CD4-positive, CD25-positive, alpha-beta regulatory T cell (primary cell): ENCODE measurements at places on chromosomes 2 and 18. TPM values are rescaled to one million over a fixed set of nuclear protein-coding genes. Genes with fewer than 3 reads are reported as not detected.
A peak's percentile ranks its signal among the peaks of the same experiment; 100 is the strongest.

DNA sequence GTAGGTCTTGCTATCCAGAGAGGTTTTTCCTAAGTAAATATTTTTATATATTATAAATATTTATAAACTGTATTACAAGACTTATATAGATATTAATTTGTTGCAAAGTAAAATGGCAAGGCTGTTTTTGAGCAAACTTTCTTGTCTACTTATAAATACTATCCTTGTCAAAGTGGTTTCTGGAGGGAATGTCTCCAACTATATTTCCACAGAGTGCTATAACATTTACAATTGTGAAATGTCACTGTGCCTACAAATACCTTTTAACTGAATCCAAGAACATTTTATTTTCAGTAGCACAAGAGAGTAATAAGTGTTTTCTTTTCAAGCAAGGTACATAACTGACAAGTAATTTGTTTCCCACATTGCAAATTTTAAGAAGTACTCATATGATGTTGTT lies 256.8 kb downstream of the ZNF385B start:
- DNase-seq: no peak

- no peak for DNase-seq
These were observed 88.3 kb downstream of the RHOB start for GRCh38 chr2:20534913-20535801.

- DNase-seq: no peak
These were observed 29.5 kb upstream of the BZW1 start for GRCh38 chr2:200782251-200782650.

GRCh38 chr2:221494556-221494955 lies 77.5 kb downstream of the EPHA4 start:
- DNase-seq: no peak

DNA sequence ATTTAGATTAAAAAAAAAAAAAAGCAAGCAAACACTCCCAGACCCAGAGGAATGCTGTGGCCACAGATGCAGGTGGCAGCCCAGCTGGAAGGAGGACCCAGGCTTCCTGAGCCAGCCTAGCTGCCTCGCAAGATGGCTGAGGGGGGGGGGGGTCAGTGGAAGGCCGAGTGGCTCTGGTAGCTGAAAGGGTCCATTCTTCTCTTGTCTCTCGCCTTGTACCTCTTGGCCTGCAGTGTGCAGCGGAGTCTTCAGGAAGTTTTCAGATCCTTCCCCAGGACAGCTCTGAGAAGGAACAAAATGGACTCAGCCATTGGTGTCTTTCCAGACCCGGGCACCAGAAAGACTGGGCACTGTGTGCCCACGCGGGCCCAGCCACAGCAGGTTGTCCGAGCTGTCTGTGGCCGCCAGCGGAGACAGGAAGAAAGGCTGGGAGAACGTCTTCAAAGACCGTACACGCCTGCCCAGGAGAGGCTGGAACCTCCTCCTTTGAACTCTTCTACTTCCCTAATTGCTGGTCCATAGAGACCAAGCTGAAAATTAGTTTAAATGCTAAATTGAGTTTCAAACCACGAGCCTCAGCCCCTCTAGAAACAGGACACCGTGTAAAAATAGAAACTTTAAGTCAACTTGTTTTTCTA lies 21.3 kb downstream of the APCDD1 start:
- DNase-seq: no peak

- peak; percentile 65 for DNase-seq
These were observed 113.7 kb downstream of the B3GNT2 start for GRCh38 chr2:62309465-62310091.

- no peak for DNase-seq
These were observed 242.3 kb downstream of the SETBP1 start for GRCh38 chr18:44922968-44923367.

GRCh38 chr2:119703526-119703925 lies 24.5 kb downstream of the TMEM177 start:
- DNase-seq: no peak

- DNase-seq: no peak
These were observed 401.0 kb downstream of the GRB14 start for GRCh38 chr2:164220265-164220664.

- DNase-seq: no peak
These were observed 1.1 kb downstream of the FNDC4 start for GRCh38 chr2:27493948-27494283.

DNA sequence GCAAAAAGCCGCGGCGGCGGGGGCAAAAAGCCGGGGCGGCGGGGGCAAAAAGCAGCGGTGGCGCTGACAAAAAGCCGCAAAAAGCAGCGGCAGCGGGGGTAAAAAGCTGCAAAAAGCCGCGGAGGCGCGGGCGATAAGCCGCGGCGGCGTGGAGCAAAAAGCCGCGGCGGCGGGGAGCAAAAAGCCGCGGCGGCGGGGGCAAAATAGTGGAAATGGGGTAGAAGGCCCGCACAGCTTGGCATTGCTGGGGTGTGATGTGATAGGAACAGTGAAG lies 450.1 kb downstream of the ANKRD30B start:
- no peak for DNase-seq

DNA sequence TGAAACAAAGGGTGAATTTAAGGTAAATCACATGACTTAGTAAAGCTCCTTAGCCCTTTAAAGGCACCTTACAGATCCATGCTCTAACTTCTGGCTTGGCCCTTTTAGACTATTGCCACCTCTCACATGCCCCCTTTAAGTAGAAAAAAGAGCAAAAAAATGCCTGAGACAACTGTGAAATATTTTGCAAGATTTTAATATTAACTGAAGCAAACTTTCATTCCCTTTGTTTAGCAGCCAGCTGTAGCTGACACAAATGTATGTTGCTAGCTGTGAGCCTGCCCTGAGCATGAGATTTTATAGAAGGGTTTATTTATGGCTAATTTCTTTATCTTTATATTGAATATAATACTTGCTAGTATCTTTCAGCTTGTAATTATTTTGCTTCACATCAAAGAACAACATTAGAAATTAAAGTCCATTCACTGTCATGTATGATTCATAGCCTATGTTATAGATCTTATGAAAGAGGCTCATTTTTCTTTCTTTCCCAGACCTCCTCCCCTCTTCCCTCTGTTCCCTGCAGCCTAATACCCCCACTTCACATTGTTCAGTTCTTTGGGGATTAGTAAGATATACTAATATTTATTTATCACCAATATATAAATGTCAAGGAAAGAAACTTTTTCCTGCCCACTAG lies 637.2 kb upstream of the ZEB2 start:
- DNase-seq: no peak

GRCh38 chr2:148410899-148411298 lies 233.7 kb upstream of the EPC2 start:
- DNase-seq: no peak

GRCh38 chr2:230787101-230787500 lies 74.5 kb downstream of the CAB39 start:
- no peak for DNase-seq

GRCh38 chr2:78355967-78356366 lies 669.5 kb upstream of the REG3G start:
- no peak for DNase-seq

GRCh38 chr2:197804758-197805714 lies 643 bp downstream of the PLCL1 start:
- peak; percentile 37 for DNase-seq

DNA sequence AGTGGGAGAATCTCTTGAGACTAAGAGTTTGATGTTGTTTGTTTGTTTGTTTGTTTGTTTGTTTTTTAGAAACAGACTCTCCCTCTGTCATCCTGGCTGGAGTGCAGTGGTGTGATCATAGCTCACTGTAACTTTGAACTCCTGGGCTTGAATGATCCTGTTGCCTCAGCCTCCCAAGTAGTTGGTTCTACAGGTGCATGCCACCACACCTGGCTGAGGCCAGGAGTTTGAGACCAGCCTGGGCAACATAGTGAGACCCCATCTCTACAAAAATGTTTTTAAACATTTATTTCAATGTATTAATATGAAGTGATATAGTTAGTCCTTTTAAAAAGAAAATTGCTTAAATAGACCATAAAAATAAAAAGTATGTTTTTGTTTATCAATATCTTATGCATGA lies 35.6 kb downstream of the MAP3K19 start:
- no peak for DNase-seq

GRCh38 chr18:56289381-56289780 lies 349.0 kb downstream of the TXNL1 start:
- no peak for DNase-seq

DNA sequence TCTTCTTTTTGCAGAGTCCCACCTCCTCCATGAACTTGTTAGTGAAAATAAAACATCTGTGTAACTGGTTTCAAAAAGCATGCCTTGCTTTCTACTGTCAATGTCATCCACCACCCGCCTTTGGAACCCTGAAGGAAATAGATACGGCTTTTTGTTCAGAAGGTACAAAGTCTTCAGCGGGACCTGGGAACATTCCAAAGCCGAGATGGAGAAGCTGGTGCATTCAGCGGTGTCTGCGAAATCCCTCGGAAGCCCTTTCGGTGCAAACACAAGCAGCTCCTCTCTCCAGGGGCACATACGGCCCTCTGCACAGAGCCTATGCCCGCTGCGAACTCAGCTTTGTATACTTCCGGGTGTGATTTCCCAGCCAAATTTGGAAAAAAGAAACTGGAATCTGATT lies 555.8 kb upstream of the SALL3 start:
- DNase-seq: no peak

- no peak for DNase-seq
These were observed 303.9 kb upstream of the DLGAP1 start for GRCh38 chr18:4758980-4759379.

DNA sequence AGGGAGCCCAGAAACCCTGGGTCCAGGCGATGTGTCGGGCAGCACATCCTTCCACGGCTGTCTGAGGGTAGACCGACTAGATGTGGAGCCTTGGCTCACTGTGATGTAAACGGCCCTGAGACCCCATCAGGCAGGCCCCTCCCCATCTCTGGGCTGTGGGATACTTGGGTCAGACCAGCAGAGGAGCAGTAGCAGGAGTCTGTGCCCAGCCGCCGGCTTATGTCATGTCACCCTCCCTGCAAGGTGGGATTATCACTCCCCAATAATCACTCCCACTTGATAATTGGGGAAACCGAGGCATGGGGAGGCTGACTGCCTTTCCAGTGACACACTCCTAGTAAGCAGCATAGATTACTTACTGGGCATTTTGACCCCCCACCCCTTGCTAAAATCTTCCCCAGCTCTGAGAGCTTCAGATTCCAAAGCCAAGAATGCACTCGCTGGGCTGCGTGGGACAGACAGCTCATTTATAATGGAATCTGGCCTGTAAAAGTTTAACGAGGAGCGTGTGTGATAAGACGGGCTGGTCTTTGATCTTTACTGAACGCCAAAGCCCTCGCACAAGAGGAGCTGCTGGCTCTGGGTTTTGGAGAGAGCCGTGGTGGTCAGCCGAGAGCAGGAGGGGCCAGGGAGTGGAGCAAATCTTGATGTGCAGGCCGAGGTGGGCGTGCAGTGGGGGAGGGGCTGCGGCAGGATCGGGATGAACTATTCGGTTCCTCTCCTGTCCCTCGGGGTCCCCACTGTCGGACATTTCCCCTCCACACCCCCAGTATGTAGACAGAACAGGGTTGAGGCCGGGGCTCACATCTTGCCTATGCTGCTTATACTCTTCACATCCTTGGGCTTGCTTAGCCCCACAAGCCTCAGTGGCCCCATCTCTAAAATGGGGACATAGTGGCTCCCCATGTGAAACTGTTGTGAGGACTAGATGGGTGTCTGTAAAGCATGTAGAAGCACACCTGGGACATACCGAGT lies 200.0 kb downstream of the GLI2 start:
- DNase-seq: no peak

DNA sequence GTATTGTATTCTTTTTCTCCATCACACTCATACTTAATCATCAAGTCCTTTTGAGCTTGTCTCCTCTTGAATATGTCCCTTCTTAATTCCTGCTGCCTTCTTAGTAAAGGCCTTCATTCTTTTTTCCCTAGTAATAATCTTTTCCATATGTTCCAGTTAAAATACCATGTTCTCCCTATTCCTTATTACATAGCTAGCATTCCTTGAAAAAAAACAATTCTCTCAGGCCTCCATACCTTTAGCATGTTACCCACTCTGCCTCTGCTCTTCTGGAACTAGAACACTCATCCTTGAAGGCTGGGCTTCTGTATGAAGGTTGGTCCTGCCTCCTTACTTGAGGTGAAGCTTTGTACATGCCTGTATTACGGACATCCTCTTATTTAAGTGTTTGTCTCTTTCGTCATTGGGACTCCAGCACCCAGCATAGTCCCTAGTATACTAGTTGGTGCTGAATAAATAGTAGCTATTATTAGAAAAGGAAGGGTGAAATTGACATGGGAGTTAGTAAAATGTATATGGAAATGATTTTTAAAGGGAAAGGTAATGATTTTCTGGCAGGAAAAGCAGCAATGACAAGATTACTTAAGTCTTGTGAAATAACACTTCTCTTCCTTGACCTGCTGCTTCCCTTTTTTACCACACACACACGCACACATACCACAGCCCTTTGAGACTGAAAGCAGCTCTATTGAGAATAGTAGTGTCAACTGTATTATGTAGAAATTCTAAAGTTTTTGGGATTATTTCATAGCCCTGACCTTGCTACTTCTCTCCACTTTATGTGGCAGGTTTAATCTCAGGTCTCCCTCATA lies 45.6 kb downstream of the REL start:
- no peak for DNase-seq

GRCh38 chr18:9174302-9174701 lies 37.7 kb downstream of the ANKRD12 start:
- DNase-seq: no peak

GRCh38 chr2:56376699-56377665 lies 193.2 kb downstream of the CCDC85A start:
- DNase-seq: no peak

- DNase-seq: no peak
These were observed 371.6 kb upstream of the CHST9 start for GRCh38 chr18:27556741-27557140.

DNA sequence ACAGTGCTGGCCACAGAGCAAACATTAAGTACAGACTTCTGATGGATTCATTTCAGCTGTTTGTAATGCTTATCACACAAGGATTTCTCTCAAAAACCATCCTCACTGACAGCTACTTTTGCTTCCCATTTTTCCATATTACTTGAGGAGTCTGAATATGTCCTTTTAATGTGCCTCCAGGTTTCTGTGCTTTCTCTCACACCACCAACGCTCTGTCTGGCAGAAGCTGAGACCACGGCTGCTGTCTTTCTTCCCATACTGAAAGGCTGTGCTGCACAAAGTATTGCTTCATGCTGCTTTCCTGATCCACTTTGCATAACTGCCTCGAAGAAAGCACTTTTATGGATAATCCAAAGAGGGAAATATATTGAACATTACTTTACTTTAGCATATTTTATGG lies 312.1 kb upstream of the ZEB2 start:
- DNase-seq: no peak

The WBP1 gene
- total RNA-seq: 79.5 TPM

The CRYGC gene
- not detected for total RNA-seq

The SNORC gene
- total RNA-seq: 1.3 TPM

The STARD6 gene
- not detected for total RNA-seq

The SMIM21 gene
- total RNA-seq: not detected

The FBXO48 gene
- total RNA-seq: 2.7 TPM

The REG1B gene
- not detected for total RNA-seq

The TNP1 gene
- not detected for total RNA-seq

The G6PC2 gene
- total RNA-seq: not detected

The TEKT4 gene
- not detected for total RNA-seq
